ENCODE measurements at places on chromosomes 6 and 20.

DNA sequence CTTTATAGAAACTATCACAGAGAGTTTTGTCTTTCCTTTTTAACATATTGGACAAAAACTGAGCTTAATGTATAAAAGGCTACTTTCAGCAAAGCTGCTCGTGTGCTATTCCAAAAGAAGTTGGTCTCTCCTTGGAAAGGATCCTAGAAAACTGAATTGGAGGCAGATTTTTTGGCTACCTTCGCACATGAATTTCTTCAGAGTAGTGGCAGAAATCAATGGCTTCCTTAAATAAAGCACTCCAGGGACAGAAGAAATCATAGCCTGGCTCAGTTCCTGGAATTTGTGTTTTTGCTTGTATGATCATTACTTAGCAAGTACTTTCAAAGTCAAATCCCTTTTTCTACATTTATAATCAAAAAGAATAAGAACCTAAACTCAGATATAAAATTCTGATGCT, 780.3 kb downstream of the PHF3 start:
- DNase-seq: no peak

DNA sequence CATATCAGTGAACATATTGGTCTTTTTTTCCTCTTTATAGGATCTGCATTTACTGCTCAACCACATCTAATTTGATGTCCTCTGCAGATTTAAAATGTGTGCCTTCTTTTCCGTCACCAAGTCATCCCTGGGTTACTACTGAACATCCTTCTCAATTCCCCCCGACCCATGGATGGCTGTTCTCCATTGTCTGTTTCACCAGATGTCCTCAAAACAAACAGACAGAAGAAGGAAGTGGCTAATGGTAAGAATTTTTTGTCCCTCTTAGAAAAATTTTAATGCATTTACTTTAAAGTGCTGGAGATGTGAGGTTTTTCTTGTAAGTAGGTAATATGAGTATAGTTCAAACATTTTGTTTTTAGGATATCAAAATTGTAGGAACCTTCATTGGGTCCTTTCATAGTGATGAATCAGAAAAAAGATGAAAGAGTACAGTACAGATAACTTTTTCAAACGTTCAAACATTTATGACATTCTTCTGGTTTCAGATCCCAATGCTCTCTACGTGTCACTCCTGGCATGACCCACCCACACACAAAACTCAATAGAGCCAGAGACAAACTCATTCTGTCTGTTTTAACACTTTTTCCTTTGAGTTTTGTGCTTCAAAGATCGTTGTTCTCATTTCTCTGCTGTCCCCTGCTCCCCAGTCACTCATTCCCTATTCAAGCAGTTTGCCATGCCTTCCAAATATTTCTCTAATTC, 276.4 kb downstream of the PRL start:
- no peak for DNase-seq

- no peak for DNase-seq
Measured at GRCh38 chr20:60341062-60341461, 382.8 kb downstream of the CDH26 start.

GRCh38 chr20:4550740-4551139, 171.0 kb upstream of the PRND start:
- DNase-seq: no peak

- no peak for DNase-seq
Measured at GRCh38 chr6:149896491-149896890, 1.4 kb downstream of the RAET1E start.
